ENCODE measurements at places on chromosomes 12 and 14. TPM values are rescaled to one million over a fixed set of nuclear protein-coding genes. Genes with fewer than 3 reads are reported as not detected.
A peak's percentile ranks its signal among the peaks of the same experiment; 100 is the strongest.

DNA sequence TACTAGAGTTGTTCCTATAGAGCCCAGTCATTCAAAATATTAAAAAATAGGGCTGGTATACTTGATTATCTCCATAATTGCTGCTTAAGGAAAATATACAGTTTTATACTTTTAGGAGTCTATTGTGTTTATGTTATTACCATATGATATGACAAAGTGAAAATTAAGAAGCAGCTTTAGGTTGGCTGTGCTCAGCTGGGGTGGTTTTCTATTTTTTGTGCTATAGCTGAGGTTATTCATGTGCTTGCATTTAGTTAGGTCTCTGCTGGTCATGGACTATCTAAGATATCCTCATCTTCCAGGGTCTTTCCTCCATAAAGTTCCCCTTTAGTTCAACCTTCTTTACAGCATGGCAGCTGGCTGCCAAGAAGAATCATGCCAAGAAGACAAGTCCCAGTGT lies 13.6 kb upstream of the LMO3 start:
- DNase-seq, result no peak

DNA sequence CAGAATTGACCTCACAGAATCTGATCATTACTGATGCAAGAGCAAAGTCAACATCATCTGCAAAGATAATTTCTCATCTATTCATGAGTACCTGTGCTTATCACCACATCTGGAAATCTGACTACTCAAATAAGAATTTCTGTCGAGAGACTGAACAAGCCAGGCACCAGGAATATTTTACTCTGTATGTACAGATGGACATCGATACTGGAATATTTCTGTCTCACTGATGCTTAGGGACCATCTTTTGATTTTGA lies 105.2 kb downstream of the BICD1 start:
- no peak for DNase-seq

DNA sequence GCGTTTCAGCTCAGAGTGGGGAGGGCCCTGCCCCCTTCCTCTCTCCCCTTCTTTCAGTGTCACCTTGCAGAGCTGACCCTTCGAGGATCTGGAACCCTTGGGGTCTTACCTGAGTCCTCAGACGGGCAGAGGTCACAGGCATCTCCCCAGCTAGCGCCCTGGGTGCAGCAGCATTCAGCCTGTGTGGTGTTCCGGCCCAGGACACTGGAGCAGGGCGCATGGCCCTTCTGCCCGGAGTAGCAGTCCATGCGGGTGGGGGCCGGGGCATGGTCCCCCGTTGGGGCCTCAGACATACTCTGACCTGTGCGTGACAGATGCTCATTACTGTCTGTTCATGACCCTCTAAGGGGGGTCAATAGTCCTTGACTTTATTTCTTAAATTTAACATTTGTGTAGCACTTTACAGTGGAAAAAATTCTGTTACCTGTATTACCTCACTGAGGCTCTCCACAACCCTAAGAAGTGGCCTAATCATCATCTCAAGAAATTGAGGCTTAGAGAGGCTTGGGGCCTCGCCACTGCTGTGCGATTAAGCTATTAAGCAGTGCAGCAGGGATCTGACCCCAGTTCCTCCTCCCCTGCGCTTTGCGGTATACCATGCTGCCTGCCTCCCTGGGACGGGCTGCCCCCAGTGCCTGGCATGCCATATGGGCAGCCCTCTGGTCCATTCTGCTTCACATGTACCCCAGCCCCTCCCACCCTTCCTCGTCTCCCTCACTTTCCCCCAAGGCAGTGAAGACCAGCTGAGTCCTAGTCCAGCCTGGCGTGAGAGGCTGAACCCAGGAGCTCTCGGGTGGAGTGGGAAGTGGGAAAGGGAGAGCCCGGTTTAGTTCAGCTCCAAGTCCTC lies 11.5 kb downstream of the ISCA2 start:
- DNase-seq, result no peak

The SLC5A8 gene
- polyA plus RNA-seq, result not detected

DNA sequence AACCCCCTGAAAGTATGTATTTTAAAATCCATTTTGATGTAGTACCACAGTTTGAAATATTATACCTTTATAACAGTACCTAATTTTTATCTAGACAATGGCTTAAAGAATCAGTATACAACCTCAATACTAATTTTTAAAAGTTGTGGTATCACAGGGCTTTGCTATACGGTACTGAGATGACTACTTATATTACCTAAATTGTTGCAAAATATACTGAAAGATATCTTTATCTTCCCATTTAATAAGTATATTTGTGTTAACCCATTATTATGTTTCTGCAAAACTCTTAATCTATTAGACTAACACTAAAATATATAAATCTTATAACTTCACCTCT lies 67.1 kb downstream of the RALGAPA1 start:
- no peak for DNase-seq

DNA sequence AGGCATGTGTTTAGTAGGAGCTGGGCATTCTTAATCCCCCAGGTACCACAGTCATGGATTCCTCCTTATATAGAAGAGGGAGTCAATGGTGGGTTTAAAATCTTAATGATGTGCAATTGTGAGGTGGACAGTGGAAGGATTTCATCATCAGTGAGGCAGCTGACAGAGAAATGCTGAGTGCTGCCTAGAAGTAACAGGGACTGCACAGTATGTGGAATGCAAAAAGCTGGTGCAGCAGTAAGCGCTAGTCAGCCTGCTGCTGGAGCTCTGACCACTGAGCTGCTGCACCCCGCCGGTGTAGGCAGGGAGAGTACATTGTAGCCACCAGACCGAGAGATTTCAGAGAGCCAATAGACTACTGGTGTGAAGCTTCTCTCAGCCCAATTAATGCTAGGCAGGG lies 80.5 kb upstream of the DACT1 start:
- DNase-seq, result no peak

DNA sequence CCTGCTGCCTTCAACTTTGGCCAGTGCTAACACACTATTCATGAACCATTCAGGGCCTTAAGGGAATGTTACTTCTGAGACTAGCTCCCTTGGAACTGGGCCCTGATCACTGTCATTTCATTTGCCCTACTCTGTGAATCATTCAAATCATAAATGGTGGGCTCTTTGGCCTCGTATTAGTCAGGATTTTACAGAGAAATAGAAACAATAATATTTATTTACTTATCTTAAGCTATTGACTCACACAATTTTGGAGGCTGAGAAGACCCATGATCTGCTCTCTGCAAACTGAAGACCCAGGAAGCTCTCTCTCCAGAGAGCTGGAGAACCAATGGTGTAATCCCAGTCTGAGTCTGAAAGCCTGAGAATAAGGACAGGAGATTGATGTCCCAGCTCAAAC lies 398.5 kb downstream of the LRIG3 start:
- no peak for DNase-seq

The CLEC2A gene
- polyA plus RNA-seq, result not detected

GRCh38 chr14:104596927-104597351 lies 7.6 kb downstream of the TMEM179 start:
- DNase-seq, result peak; percentile 48

GRCh38 chr12:109518820-109519665 lies 41.6 kb downstream of the UBE3B start:
- DNase-seq, result peak; percentile 24

The CFAP54 gene
- polyA plus RNA-seq, result 1.7 TPM

DNA sequence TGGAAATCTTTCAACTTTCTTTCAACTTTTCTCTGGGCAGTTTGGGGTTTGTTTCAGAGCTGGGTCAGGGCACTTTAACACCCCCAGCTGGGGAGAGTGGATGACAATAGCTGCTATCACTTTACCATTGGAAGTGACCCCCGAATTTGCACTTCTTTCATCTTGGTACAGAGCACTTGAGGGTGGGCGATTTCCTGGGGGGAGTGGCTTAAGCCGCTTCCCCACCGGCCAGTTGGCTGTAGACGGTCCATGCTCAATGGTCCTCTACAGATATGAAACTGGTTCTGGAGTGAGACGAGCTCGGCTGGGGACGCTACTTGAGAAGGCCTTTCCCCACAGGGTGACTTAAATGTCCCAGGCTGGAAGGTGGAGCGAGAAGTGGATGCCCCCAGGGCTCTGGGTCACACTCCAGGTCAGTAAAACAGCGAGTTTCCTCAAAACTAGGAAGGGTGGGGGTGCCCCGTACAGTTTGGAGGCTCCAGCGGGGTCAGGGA lies at the start of gene VRTN:
Gene VRTN, plus strand, starts transcription at position 231 of the 494 bp plus-strand sequence. CDS start 8,313 bp downstream, outside the sequence.
- no peak for DNase-seq

DNA sequence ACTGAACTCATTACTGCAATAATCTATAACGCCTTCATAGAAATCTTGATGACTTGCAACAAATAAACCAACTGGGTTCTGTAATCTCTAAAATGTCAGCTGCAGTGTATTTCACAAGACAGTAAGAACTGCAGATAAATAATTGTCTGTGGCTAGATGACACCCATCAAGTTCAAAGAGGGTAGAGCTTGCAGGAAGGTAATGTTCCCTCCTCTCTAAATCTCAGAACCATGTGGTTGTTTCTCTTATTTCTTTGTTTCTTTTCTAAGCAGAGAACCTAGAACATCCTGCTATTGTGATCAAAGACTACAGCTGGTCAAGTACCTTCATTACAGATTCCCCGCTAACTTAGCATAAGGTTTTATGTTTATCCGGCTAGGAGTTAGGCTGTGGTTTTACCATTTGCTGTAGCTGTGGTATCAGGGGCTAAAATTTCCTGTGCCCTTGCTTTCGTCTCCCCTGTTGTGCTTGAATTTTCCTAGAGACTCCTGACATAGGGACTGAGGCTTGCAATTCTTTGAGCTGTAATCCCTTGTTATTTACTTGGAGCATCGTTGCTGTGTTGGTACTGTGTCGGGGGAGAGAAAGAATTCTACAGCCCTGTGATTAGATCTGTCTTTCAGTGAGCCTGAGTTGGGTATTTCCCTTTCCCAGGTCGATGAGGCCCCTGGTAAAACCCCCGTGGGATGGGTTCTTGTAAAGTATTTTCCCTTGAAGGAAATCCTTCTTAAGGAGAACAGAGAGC lies 253.1 kb upstream of the BTG1 start:
- no peak for DNase-seq

The ASB2 gene
- polyA plus RNA-seq, result 1.6 TPM

The CLEC1B gene
- 2.1 TPM for polyA plus RNA-seq
